ENCODE measurements at places on chromosomes 1 and 21.

DNA sequence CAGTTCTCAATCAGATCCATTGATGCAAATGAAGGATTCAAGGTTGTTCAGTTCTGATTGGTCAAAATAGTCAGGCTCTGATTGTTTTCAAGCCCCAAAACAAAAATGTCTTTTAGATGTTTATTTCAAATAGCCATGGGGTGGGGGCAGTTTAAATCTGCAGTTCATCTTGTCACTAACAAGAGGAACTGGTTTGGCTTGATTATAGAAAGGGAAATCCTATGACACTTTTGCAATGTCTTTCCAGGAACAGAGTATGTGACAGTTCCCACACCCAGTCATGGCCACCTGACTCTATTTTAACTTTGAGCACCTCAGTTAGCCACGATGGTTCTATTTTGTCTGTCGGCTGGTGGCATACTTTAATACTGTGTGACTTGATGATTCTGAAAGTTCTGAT lies 1544.1 kb downstream of the PLA2G4A start:
- DNase-seq: no peak

GRCh38 chr1:177256153-177257075 lies 85.7 kb downstream of the BRINP2 start:
- DNase-seq: no peak

- DNase-seq: no peak
These were observed 24.8 kb upstream of the TTC34 start for GRCh38 chr1:2826316-2826715.

- no peak for DNase-seq
These were observed 3.4 kb upstream of the CROCC start for GRCh38 chr1:16918371-16918770.

DNA sequence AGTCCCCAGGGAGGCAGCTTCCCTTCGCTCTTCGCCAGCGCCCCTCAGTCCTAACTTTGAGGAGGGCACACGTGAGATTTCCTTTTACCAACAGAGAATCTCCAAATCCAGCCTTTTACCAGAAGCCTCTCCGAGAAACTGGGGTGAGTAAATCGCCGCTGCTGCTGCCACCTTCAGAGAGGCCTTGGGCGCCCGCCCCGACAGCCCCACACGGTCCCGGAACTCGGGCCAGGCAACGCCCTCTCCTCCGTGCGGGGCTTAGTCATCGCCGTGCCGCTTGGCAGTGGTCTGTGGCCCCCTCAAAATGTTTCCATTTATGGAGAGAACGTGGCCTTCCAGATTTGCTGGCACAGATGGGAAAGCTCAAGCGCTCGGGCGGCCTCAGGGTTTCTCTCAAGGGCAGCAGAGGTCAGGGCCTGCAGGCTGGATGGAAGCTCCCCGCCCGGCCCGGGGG lies 41.4 kb upstream of the COL6A2 start:
- DNase-seq: no peak

DNA sequence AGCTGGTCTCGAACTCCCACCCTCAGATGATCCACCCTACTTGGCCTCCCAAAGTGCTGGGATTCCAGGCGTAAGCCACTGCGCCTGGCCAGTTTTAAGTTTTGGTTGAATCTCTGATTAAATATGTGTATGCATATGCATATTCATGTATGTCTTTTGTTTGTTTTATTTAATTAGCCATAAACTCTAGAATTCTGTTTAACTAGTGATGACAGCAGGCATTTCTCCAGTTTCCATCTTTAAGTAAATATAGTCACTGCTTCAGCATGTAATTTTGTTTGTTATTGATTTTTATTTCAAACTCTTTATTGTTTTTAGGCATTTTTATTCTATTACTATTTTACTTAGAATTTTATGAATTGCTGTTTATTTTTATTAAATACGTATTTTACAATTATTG lies 58.0 kb downstream of the NUF2 start:
- no peak for DNase-seq

GRCh38 chr21:45562402-45562801 lies 20.2 kb upstream of the SLC19A1 start:
- no peak for DNase-seq

GRCh38 chr1:28087614-28088167 lies 719 bp downstream of the EYA3 start:
- DNase-seq: no peak

DNA sequence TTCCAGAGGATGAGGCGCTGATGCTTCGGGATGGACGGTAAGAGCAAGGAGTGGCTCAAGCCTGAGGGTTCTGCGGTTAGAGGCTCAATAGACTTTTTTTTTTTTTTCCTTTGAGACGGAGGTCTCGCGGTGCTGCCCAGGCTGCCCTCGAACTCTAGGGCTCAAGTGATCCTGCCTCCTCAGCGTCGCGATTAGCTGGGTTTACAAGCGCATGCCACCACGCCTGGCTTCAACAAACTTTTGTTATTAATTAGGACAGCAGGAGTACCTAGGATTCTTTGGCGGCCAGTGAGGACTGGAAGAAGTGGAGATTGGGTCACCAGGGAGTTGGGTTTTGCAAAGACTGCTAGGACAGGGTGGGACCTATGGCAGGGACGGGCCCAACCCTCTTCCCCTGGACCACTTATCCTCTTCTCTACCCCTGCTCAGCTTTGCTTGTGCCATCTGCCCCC lies 587 bp downstream of the SCNM1 start:
- DNase-seq: no peak

DNA sequence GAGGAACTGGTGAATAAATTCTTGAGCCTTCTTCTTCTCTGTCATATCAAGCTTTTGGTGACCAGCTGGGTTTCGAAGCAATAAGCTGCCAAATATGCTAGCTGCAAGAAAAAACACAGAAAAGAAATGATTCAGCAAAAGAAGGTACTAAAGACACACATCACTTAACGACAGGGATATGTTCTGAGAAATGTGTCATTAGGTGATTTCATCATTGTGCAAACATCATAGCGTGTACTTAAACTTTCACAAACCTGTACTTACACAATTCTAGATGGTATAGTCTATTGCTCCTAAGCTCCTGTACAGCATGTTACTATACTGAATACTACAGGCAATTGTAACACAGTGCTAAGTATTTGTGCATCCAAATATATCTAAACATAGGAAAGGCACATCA lies 2.9 kb upstream of the MTF1 start:
- DNase-seq: no peak
